ENCODE measurements at places on chromosomes 6 and 20.

DNA sequence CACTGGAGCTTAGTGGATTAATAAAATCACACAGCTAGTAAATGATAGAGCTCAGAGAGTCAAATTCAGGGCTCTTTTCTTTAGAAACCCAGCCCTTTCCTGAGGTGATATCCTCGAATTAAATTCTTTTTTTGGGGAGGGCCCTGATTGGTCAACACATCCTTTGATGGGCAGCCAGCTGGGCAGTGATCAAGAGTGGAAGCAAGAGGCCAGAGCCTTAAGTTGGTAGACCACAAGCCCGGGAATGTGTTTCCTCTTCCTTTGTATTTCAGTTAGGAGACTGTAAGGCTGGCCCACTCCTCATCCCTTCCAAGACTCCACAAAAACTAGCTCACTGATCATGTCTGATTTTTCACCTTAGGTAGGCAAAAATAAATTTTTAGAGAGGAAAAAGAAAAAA is 640.5 kb downstream of the DHX35 start:
- DNase-seq: no peak

- DNase-seq: no peak
Measured at GRCh38 chr6:116239856-116240255, 14.0 kb downstream of the TSPYL4 start.

- DNase-seq: no peak
Measured at GRCh38 chr6:48990739-48991138, 472.3 kb downstream of the MMUT start.

GRCh38 chr6:15357782-15358181 is 111.9 kb downstream of the JARID2 start:
- DNase-seq: peak; percentile 36

DNA sequence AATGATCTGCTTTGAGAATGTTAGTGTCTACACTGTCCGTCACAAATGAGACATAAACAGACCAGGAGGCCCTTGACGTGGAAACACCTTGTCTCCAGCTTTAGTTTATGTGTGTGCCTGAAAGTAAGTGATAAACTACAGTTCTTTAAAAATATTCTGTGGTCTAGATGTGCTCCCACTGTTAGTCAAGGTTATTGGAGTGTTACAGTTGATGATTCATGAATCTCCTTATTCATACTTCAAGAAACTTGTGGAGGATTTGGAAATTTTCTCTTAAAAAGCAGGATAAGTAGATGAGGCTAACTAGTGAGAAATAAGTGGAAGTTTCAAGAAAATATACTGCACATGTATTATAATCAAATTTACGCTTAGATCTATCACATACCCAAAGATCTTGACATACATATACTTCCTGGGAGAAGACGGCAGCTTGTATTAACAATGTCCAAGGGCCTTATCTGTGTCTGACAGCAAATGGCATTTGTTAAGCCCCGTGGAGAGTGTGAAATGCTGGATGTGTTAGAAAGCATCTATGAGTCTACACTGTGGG is 90.5 kb upstream of the MBOAT1 start:
- DNase-seq: no peak

DNA sequence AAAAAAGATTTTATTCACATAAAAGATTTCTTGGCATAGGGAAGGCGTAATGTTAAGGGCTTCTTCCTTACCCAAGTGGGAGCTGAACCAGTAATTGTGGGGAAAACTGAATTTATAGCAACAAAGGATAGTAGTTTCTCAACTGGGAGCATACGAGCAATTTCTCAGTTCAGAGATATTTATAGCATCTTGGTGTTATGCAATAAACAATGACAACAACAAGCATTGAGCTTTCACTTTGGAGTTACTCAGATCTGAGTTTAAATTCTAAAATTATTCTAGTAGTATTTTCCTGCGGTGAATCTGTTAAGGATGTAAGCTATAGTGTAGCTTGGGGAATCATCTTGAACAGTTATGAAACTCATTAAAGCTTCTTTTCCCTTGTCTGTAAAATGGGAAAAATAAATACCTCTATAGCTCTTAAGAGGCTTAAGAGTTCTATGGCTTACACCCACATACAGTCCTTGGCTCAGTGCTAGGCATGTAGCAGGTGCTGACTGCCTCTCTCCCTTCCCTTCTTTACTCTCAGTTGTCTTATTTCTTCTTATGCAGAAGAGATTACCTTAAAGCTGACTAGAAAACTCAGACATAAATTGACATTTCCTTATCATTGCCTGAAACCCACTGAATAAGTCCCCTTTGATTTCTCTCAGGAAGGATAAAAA is 58.8 kb downstream of the SAMD5 start:
- peak; percentile 74 for DNase-seq
